ENCODE measurements at places on chromosomes 3 and 15.

GRCh38 chr3:49248840-49249227 lies 28.2 kb downstream of the C3orf62 start:
- DNase-seq: peak; percentile 25

DNA sequence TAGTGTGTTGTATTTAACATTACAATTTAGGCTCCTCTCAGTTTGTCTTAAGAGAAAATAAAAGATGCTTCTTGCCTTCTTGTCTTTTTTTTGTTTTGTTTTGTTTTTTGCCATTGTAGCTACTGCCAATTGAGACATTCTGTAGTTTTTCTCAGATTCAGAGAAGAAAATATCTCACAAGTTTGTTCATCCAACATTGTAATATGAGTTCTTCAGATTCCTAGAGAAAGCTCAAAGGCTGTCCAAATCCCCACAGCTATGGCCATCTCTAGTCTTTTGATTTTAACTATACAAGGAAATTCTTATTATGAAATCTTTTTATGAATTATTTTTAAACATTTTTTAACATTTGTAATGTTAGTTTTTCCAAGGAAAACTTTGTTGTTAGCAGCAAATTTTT lies 264.7 kb downstream of the RBMS3 start:
- DNase-seq: no peak

DNA sequence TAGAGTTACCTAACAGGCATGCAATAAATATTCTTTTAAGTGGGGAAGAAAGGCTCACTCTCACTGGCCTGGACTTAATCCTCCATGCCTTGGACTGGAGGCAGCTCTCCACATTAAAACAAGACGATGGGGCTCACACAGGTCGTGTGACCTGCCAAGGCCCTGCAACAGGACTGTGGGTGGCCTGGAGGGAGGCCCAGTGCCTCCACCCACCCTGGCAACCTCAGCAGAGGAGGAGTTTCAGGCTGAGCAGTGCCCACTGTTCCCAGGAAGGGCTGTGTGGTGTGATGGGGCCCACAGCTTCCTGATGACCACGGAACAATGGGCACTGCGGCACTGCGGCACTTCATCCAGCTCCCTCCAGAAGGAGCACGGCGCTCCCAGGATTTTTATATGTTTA lies 5.5 kb downstream of the UROC1 start:
- no peak for DNase-seq

GRCh38 chr15:83164111-83164770 lies 43.4 kb downstream of the HDGFL3 start:
- DNase-seq: no peak

DNA sequence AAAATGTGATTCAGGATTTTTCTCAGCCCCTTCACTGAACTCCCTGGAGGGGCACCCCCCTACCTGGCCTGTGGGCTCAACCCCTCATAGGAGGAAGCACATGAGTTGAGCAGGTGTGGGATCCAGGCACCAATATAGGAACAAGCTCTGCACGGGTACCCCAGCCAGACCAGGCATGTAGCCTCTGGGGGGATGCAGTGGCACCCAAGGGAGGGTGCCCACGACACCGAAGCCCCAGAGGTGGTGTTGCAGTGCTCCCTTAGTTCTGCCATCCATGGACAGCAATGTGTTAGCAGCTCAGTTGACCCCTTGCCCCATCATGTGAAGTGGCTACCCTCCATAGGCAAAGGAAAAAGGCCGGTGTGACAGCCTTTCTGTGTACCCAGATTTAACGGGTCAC lies 30.9 kb upstream of the BCHE start:
- DNase-seq: no peak

- DNase-seq: no peak
These were observed 133.6 kb upstream of the RAP2B start for GRCh38 chr3:153028381-153028780.

DNA sequence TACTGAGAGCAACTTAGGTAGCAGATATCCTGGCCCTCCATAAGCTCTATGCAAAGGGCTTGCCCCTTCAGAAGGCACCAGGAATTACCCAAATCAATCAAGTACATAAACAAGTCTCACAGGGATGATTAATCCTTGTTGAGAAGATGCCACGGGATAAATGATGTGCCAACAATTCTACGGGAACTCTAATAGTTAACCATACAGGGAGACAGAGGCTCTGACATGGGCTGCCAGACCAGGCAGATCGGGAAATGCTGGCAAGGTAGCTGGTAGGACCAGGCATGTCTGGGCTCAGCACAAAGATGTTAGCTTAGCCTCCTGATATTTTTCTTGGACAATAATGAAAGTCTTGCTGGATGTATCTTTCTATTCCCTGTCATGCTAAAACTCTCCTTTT lies 249.3 kb upstream of the THBS1 start:
- no peak for DNase-seq

DNA sequence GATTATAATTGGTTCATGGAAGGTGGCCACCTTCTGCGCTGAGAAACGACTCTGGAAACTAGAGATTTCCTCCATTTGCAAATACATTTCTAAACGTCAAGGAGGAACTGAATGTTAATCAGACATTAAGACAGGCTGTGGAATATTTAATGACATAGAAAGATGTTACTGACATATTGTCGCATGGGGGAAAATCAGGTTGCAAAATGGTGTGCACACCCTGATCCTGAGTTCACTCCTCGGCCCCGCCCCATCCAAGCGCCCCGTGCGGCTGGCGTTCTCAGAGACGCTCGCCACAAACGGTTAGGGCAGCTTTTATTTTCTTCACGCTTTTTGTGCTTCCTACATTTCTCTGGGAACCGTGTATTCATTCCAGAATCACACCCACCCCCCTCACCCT lies 10.7 kb downstream of the H1-8 start:
- DNase-seq: no peak

DNA sequence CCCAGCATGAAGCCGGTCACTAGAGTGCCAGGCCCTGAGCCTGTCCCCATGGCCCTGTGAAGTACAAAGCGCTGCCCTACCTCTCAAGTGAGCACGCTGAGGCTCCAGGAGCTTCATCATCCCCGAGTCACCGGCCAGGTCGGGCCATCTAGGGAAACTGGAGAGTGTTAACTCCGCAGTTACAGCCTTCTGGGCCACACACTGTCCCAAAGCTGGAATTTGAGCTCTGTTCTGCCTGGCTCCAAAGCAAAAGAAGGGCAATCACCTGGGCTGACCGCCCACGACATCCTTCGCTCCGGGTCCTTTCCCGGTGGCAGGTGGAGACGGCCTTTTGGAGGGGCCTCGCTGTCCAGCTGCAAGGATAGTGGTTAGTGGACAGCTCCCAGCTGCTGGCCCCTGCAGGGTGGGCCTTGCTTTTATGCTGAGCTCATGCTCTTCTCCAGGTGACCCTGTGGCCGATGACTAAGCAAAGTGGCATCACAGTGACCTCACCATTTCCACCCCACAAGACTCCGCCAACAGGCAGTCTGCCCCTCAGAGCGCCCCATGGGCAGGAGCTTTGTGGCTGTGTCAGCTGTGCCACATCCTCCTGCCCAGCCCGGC lies 3.5 kb upstream of the MUC4 start:
- DNase-seq: no peak

DNA sequence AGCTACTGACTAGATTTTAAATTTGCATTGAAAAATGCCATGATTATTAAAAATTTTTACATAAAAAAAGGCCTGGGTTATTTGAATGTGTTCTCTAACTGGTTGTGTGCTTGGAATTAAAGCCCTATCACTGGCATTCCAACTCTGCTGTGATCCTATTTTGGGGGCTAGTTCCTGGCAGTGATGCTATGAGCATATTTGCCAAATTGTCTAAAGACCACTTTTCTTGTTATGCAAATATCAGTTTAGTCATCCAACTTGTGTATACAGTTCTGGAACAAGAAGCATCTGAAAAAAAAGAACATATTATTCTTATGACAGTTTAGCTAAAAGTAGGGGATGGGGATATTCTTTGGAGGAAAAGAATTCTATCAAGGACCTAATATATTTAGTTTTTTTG lies 243.4 kb upstream of the ZNF717 start:
- no peak for DNase-seq

- no peak for DNase-seq
These were observed 346.3 kb downstream of the DIPK2A start for GRCh38 chr3:144317961-144318360.

- DNase-seq: no peak
These were observed 176.0 kb downstream of the CDIN1 start for GRCh38 chr15:36755341-36756000.

GRCh38 chr3:133540896-133541674 lies 32.4 kb upstream of the CDV3 start:
- DNase-seq: no peak

GRCh38 chr3:58711871-58712270 lies 45.3 kb upstream of the FAM3D start:
- no peak for DNase-seq

- no peak for DNase-seq
These were observed 28.8 kb upstream of the PROK2 start for GRCh38 chr3:71813704-71814103.

DNA sequence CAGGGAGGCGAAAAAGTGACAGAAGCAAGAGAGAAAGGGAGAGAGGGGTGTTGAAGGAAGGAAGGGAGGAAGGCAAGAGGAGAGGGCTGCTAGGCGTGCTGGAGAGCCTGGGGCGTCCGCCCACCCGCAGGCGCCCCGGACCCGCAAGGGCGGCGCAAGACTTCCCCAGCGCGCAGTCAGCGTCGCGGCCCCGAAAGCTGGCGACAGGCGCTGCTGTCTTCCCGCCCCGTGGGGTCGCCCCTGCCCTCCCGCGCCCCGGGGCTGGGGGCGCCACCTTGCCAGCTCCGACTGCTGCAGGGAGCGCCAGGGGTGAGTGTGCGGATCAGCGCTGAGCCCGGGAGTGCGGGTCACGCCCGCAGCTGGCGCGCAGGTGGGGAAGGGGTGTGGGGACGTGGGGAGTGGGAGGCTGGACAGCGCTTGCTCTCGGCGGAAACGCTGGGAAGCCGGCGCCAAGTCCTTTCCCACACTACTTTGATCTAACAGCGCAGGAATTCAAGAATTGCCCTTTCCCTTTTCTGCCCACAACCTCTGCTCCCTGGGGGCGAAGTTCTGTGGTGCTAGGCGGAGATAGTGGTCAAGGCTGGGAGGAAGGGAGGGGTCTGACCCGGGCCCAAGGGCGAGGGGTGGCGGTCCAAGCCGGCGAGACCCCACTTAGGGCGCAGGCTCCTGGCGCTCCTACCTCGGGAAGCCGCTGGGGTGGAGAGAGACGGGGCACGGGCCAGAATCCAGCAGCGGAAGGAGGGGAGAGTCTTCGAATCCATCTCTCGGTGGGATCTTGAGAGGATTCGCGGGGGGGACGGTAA lies 266.1 kb downstream of the CGGBP1 start:
- DNase-seq: peak; percentile 33

DNA sequence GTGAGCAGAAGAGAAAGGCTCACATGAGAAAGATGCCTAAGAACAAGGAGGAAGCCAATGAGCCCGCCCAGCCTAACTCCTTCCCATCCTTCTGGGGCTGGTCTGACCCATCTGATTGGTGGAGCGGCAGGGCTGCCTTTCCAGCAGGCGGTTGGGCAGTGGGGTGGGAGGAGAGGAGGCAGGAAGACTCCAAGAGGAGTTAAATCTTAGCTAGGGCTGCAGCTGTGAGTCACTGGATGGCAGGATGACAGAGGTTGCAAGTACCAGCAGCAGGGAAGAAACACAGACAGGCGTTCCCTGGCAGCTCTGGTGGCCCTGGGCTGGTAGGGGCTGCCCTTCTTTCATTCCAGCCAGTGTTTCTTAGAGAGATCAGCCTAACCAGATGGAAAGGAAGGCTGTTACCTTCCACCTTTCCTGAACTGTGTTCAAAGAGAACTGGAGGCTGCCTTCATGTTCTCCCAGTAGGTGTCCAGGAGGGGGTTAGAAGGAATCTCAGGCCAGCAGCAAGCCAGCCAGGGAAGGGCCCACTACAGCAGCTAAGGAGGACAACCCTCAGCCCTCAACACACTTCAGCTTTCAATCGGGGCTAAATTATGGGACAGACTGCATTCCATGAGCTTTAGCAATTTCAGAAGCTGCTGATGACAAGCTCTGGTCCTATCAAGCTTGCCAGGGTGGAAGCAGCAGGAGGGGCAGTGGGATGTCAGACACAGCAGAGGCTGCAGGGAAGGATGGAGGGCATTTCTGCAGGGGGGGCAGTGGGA lies 50.3 kb downstream of the CHSY1 start:
- peak; percentile 97 for DNase-seq

DNA sequence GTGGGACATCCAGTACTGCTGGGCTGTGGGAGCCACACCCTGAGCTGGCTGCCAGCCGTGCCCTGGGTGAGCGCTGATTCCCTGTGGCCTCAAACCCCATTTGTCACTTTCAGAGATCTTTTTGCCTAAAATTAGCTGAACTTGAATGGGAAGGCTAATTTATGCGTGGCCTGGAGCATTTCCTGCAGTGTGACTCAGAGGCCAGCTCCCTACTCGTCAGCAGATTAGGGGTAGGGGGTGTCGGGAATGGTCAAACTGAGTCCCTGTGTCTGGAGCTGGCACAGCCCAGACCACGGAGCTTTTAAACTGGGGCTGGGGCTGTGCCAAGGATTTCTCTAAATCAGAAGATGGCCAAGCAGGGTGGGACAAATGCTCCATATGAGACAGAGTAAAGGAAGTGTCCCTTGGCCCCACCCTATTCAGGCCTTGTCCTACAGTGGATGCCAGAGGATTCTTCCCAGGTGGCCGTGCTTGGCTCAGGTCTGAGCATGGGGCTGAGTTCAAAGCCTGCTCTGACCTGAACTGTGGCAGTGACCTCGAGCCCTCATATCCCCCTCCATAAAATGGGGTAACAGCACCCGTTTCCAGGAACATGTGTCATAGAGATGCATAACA lies 59.7 kb downstream of the ATP2B2 start:
- DNase-seq: no peak

GRCh38 chr15:57455929-57456328 lies 79.6 kb downstream of the CGNL1 start:
- no peak for DNase-seq

DNA sequence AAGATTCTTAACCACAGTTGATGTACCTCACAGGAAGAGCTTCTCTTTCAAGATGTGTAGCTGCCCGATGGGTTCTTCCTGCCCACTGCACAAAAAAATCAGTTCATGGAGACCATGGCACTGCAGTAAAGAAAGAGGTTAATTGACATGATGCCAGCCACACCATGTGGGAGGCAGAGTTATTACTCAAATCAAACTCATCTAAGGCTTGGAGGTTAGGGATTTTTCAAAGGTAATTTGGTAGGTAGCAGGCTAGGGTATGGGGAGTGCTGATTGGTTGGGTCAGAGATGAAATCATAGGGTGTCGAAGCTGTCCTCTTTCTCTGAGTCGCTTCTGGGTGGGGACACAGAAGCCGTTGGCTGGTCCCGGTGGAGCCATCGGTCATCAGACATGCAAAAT lies 57.4 kb upstream of the BDH1 start:
- no peak for DNase-seq

DNA sequence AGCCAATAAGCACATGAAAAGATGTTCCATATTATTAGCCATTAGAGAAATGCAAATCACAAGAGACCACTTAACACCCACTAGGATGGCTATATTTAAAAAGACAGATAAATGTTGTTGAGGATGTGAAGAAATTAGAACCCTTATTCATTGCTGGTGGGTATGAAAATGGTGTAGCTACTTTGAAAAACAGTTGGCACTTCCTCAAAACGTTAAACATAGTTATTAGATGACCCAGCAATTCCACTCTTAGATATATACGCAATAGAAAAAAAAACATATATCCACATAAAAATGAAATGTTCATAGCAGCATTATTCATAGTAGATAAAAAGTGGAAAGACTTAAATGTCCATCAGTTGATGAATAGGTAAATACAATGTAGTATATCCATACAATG lies 47.1 kb upstream of the TERB2 start:
- no peak for DNase-seq

- no peak for DNase-seq
These were observed 629.2 kb upstream of the ZNF385D start for GRCh38 chr3:22380253-22380652.

- no peak for DNase-seq
These were observed 26.6 kb downstream of the ACKR4 start for GRCh38 chr3:132623646-132624045.

GRCh38 chr3:78978037-78978436 lies 789.8 kb downstream of the ROBO1 start:
- DNase-seq: no peak
